Mesothelial cell of epicardium (in vitro differentiated cells): ENCODE measurements at places on chromosomes 1 and 21. TPM values are rescaled to one million over a fixed set of nuclear protein-coding genes. Genes with fewer than 3 reads are reported as not detected.

CATSPERE gene
- 2.2 to 2.7 TPM (median 2.5 TPM) in 3 replicates for total RNA-seq

KCNE2 gene
- total RNA-seq, result 0.82 to 1.4 TPM (median 0.92 TPM) in 3 replicates

TXLNA gene
- total RNA-seq, result 56.6 to 59.7 TPM (median 57.2 TPM) in 3 replicates

HAPLN2 gene
- 0.76 to 1.2 TPM (median 1.2 TPM) in 3 replicates for total RNA-seq

CFAP107 gene
- total RNA-seq, result not detected in 3 replicates

NOS1AP gene
- 3.8 to 4.4 TPM (median 4.4 TPM) in 3 replicates for total RNA-seq

KRTAP13-2 gene
- not detected in 3 replicates for total RNA-seq

GRCh38 chr1:198638894-198639635 is at the start of gene PTPRC:
Gene PTPRC, plus strand, starts transcription at chr1:198639040. Its CDS starts 229 bp downstream, at chr1:198639269.
- H3K36me3 ChIP-seq, result no peaks in the 10 kb centered on the region
- no peaks in the 10 kb centered on the region for H3K4me1 ChIP-seq
- H3K4me3 ChIP-seq, result no peak within 1 kb of the TSS
- no peak for DNase-seq
- H3K27me3 ChIP-seq, result no peaks in the 10 kb centered on the region
- no peak within 1 kb of the TSS for H3K27ac ChIP-seq

- no peaks in the 10 kb centered on the region for H3K4me1 ChIP-seq
- peaks cover 27% of the 10 kb centered on the region for H3K36me3 ChIP-seq
- no peak overlapping the region for H3K27ac ChIP-seq
- no peaks in the 10 kb centered on the region for H3K27me3 ChIP-seq
- peak; percentile 30 for DNase-seq
These were observed 7.4 kb downstream of the POFUT2 start for GRCh38 chr21:45280178-45280821.

DNA sequence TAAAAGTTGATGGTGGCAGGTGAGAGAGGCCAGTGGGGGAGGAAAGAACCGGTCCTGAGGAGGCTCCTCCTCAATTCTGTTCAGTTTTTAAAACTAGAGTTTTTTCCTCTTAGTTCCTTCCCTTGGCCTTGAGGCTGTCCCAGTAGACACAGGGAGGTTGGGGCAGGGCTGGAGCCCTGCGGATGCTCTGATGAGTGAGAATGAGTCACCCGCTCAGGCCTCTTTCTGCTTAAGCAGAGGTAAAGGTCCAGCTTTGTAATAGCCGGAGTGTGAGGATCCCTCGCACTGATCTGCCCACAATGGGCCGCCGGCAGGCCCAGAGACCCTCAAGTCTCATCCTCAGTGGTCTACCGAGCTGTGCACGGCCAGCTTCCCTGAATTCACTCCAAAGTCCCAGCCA is 49.6 kb upstream of the IRF2BP2 start:
- no peak overlapping the region for H3K27ac ChIP-seq
- H3K4me3 ChIP-seq, result no peak overlapping the region
- no peak for DNase-seq
- H3K4me1 ChIP-seq, result peaks cover 26% of the 10 kb centered on the region

DNA sequence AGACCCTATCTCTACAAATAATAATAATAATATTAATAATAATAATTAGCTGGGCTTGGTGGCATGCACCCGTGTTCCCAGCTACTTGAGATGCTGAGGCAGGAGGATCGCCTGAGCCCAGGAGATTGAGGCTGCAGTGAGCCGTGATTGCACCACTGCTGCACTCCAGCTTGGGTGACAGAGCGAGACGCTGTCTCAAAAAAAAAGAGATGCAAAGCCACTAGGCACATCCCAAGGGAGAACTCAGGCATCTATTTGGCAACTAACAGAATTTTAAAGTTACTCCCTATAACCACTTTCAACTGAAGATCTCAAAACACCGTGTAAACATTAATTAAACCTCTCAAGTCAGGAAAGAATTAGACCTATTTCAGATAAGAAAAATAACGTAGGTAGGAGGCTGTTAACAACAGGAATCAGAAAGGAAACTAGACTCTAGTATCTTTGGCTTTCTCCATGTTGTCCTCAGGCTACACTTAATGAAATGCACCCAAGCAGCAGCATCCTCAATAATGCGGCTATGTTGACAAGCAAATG is 3.7 kb downstream of the RNF19B start:
- H3K27ac ChIP-seq, result no peak overlapping the region
- no peaks in the 10 kb centered on the region for H3K36me3 ChIP-seq
- peaks cover 33% of the 10 kb centered on the region for H3K4me1 ChIP-seq
- no peak overlapping the region for H3K4me3 ChIP-seq

GRCh38 chr1:205224736-205225135 is 3.0 kb upstream of the TMCC2 start:
- peaks cover 15% of the 10 kb centered on the region for H3K27me3 ChIP-seq
- H3K27ac ChIP-seq, result no peak overlapping the region
- H3K36me3 ChIP-seq, result no peaks in the 10 kb centered on the region
- H3K4me3 ChIP-seq, result no peak overlapping the region

DNA sequence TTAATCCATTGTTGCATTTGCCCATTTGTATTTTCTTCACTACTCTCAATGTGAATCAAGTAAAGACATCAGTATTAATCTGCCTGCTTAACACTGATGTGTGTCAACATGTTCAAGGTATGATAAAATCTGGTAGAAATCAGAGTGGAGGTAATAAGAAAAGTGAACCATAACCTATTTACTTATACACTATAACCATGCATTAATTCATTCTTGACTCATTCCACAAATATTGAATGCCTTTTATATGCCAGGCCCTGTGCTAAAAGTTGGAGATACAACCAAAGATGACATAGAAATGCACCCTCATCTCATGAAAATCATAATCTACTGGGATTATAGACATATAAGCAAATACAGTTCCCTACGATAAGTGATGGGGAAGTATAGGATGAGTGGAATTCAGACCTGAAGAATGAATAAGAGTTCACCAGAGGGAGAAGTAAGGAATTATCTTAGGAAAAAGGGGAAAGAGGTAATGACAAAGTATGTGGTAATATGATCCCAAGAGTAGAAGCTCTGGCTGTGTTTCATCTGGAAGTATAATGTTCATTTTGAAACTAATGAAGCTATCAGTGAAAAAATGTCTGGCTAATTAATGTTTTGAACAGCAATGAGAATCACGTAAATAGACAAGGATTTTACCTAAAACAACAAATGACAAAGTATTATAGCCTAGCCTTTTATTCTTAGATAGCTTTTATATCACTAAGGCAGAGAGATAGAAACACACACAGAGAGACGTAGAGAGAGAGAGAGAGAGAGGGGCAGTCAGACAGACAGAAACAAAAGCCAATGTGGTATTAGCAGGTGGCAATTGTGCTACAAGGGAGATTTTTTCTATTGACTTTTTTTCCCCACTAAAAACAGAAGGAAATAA is 7.0 kb upstream of the RWDD3 start:
- H3K27ac ChIP-seq, result peak overlapping the region; percentile 54
- H3K36me3 ChIP-seq, result no peaks in the 10 kb centered on the region
- peaks cover 22% of the 10 kb centered on the region for H3K4me1 ChIP-seq
- no peaks in the 10 kb centered on the region for H3K27me3 ChIP-seq

DNA sequence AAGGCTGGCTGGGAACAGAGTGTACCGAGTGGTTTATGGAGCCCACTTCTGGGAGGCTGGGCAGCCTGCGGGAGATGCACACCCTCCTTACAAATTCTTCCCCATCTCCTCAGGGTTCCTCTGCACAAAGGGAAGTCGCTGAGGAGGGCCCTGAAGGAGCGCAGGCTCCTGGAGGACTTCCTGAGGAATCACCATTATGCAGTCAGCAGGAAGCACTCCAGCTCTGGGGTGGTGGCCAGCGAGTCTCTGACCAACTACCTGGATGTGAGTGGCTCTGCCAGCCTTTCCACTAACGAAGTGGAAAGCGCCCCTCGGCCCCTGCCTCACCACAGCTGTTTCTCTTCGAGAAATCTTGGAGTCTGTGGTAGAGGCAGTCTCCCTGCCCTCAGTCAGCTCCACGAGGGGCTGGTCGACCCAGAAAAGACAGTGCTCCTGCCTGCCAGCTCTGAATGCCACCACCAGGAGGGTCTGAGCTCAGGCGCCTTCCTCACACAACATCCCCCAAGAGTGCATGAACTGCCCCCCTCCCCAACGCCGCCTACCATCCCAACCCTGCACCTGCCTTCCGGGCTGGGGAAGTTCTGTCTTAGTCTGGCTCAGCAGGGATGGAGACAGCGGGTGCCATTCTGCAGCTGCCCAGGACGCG is 31.8 kb downstream of the PROK1 start:
- no peak for DNase-seq
- H3K4me3 ChIP-seq, result no peak overlapping the region
- H3K4me1 ChIP-seq, result no peaks in the 10 kb centered on the region
- H3K27me3 ChIP-seq, result peaks cover 25% of the 10 kb centered on the region
- no peaks in the 10 kb centered on the region for H3K36me3 ChIP-seq

DNA sequence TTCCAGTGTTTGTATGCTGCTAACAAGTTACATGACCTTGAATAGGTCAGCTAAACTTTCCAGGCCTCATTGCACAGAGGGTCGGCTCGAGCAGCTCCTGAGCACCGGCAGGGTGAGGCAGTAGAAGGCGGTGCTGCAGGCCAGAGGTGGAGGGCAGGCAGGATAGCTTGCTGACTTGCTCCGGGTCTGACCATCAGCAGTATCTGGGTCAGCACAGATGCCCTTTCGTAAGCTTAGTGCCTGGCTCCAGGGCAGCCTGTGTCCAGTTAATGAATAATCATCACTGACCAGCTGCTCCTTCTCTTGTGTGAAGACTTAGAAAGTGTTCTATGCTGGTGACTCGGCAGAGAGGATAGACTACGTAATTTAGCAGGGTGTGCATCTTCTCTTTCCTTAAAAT is 6.9 kb downstream of the MAPKAPK2 start:
- H3K4me1 ChIP-seq, result peaks cover 59% of the 10 kb centered on the region
- no peak overlapping the region for H3K27ac ChIP-seq
- H3K4me3 ChIP-seq, result no peak overlapping the region

- H3K36me3 ChIP-seq, result no peaks in the 10 kb centered on the region
- H3K4me1 ChIP-seq, result peaks cover 16% of the 10 kb centered on the region
- H3K4me3 ChIP-seq, result no peak overlapping the region
- no peak overlapping the region for H3K27ac ChIP-seq
- H3K27me3 ChIP-seq, result peaks cover 5% of the 10 kb centered on the region
These were observed 79.5 kb downstream of the NR5A2 start for GRCh38 chr1:200107004-200107470.

DNA sequence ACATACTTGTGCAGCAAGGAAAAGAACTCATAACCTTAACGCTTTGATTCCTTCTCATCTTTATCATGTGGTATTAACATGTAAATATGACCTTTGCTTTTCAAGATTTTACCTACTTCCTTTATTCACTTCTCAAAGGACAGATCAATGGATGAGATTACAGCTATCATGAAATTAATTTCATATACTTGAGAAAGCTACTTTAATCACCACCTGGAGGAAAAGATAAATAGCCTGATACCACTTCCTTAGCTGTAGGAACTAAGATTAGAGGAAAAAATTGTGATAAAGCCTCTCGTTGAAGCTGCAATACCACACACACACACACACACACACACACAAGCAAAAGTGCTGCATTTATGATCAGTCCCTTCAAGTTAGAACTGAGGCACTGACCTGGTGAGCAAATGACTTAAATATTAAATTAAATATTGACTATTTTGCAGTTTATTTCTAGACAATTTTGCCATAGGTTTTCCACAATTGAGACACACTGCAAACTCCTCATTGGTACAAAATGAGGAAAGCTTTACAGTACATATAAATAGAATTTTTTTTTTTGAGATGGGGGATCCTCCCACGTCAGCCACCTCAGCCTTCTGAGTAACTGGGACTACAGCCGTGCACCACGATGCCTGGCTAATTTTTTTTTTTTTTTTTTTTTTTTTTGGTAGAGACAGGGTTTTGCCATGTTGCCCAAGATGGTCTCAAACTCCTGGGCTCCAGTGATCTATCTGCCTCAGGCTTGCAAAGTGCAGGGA is 27.2 kb upstream of the DMRTB1 start:
- no peaks in the 10 kb centered on the region for H3K36me3 ChIP-seq
- H3K4me3 ChIP-seq, result no peak overlapping the region
- DNase-seq, result no peak
- peaks cover 20% of the 10 kb centered on the region for H3K27me3 ChIP-seq
- H3K27ac ChIP-seq, result no peak overlapping the region
- H3K4me1 ChIP-seq, result peaks cover 5% of the 10 kb centered on the region

DNA sequence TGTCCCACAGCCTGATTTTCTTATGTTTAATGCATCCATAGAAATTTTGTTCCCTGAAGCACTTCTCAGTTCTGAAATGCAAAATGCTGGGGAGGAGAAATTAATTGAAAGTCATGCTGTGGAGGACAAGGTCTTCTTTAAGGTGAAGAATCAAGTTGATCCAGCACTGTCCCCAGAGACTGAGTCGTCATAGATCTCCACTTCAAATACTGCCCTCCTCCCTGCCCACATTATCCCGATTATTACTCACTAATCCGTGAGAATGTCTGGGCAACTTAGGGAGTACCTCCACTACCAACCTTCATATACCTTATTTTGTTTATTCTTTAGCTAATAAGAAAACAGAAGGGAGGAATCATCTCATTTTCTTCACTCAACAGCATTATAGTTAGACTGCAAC is 70.0 kb upstream of the FMN2 start:
- no peaks in the 10 kb centered on the region for H3K36me3 ChIP-seq
- H3K4me1 ChIP-seq, result no peaks in the 10 kb centered on the region
- H3K4me3 ChIP-seq, result no peak overlapping the region
- H3K27ac ChIP-seq, result no peak overlapping the region
- H3K27me3 ChIP-seq, result peaks cover 15% of the 10 kb centered on the region

DNA sequence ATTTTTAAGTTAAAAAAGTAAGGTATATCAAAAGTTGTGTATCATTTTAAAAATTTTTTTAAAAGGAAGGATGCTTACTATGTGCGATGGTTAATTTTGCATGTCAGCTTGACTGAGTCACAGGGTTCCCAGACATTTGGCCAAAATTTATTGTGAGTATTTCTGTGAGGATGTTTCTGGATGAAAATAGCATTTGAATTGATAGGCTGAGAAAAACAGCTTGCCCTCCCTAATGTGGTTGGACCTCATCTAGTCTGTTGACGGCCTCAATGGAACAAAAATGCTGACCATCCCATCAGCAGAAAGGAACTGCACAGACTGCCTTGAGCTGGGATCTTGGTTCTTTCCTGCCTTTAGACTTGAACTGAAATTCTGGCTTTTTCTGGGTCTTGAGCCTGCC is 724.5 kb downstream of the NCAM2 start:
- H3K27ac ChIP-seq, result no peak overlapping the region
- no peaks in the 10 kb centered on the region for H3K4me1 ChIP-seq
- no peak overlapping the region for H3K4me3 ChIP-seq

- H3K4me3 ChIP-seq, result no peak overlapping the region
- no peaks in the 10 kb centered on the region for H3K36me3 ChIP-seq
- no peaks in the 10 kb centered on the region for H3K4me1 ChIP-seq
- H3K27ac ChIP-seq, result no peak overlapping the region
These were observed 7.9 kb upstream of the TEX50 start for GRCh38 chr1:173627269-173627668.

DNA sequence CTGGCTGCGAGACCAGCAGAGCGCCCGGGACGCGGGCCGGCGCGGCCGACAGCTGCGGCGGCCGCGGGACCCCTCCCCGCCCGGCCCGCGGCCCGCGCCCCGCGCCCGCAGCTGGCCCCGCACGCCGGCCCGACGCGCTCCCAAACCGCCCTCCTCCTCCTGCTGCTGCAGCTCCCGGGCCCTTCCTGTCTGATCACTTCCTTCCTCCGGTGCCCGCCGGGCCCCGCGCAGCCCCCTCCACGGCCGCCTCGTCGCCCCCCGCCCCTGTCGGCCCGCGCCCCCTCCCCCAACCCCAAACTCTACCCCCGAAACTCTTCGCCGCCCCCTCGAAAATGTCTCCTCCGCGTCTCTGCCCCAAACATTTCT is 594 bp downstream of the LUZP1 start:
- no peaks in the 10 kb centered on the region for H3K27me3 ChIP-seq
- H3K27ac ChIP-seq, result peak overlapping the region; percentile 99
- H3K4me1 ChIP-seq, result peaks cover 33% of the 10 kb centered on the region
- no peak for DNase-seq
